ENCODE measurements at places on chromosomes 3 and 15. TPM values are rescaled to one million over a fixed set of nuclear protein-coding genes. Genes with fewer than 3 reads are reported as not detected.

DNA sequence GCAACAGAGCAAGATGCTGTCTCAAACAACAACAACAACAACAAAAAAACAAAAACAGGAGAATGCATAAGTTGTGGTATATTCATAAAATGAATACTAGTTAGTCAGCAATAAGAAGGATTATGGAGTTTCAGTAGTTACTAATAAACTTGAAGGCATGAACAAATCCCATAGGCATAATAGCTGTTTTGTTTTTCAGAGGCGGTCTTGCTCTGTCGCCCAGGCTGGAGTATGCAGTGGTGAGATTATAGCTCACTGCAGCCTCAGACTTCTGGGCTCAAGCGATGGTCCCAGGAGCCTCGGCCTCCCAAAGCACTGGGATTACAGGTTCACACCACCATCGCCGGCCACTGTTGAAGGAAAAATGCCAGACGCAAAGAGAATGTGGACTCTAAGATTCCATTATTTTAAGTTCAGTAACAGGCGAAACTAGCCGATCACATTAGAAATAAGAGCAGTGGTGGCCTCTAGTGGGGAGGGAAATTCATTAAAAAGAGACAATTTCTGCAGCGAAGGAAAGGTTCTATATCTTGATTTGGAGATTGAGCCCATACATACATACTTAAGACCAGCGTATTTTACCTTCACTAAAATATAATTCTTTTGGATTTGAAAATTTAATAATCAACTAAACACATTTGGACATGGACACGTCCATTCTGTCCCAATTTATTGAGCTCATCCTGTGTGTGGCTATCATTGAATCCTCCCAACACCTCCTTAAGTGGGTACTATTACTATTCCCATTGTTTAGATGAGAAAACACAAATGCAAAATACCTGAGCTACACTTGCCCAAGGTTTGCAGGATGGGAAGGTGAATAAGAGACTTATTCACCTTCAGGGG is 27.4 kb upstream of the HDAC11 start:
- DNase-seq: peak; percentile 54

- peak; percentile 30 for DNase-seq
Measured at GRCh38 chr3:98602078-98602678, 8.8 kb upstream of the CPOX start.

DNA sequence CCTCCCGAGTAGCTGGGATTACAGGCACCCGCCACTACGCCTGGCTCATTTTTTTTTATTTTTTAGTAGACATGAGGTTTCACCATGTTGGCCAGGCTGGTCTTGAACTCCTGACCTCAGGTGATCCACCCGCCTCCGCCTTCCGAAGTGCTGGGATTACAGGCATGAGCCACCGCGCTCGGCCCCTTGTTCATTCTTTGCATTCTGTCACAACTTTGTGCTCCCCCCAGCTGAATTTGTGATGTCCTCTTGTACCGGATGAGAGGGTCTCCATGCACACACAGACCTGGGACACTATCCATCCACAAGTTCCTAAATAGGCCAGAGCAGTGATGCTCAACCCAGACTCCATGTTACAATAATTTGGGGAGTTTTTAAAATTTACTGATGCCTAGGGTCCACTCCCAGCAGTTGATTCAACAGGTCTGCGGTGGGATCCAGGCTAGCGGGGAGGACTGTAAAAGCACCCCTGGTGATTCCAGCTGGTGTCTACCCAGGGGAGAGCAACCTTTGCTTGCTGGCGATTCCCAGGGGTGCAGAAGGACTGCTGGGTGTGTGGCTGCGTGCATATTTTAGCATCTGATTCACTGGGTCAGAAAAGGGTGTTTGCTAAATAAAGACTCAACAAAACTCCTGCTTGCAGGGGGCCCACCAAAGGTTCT is 1.0 kb downstream of the RASSF1 start:
- no peak for DNase-seq

- DNase-seq: peak; percentile 85
Measured at GRCh38 chr15:49645941-49646340, 25.1 kb downstream of the DTWD1 start.

DNA sequence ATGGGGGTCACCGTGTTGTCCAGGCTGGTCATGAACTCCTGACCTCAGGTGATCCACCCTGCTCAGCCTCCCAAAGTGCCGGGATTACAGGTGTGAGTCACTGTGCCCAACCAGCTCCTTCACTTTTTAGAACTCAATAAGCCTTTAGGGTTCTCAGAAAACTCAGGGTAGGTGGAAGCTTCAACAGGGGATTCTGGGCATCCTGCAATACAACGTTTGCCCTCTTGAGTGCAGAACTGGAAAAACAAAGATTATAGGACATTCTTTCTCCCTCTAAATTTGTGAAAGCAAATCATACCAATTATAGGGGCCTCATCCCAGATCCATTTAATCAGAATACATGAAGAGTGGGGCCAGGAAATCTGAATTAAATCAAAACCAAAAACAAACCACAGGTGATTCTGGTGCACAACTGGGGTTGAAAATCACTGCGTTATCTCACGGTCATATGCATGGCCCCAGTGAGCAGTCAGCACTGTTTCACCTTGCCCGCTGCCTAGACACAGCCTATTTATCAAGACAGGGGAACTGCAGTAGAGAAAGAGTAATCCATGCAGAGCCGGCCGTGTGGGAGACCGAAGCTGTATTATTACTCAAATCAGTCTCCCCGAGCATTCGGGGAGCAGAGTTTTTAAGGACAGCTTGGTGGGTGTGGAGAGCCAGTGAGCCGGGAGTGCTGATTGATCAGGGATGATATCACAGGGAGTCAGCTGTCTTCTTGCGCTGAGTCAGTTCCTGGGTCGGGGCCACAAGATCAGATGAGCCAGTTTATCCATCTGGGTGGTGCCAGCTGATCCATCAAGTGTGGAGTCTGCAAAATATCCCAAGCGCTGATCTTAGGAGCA is 58.4 kb downstream of the TMEM44 start:
- no peak for DNase-seq

- no peak for DNase-seq
Measured at GRCh38 chr3:106332129-106332528, 463.3 kb upstream of the CBLB start.

DNA sequence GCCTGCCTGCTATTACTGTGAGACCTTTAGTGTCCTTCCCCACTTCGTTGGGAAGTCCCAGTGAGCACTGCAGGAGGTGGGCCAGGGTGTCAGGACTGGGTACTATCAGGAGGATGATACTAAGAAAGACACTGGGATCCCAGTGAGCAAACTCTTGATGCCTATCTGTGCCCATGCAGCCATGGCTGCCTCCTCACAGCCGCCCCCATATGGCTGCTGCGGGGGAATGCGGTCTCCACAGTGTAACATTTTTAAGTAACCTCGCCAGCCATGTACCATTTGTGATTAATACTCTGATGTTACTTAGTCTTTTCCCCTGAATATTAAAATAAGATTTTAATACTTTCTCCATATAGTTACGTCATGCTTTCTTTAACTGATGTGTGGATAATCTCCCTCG is 312.2 kb downstream of the RYR3 start:
- DNase-seq: no peak

- no peak for DNase-seq
Measured at GRCh38 chr3:120604784-120605183, 8.6 kb downstream of the NDUFB4 start.

SEMA3G gene
- total RNA-seq: 11.6 TPM

PRKCD gene
- total RNA-seq: 103 TPM

FBXW12 gene
- total RNA-seq: not detected

SEMA5B gene
- total RNA-seq: 1.7 TPM

EFHB gene
- total RNA-seq: 0.75 TPM
